ENCODE measurements at places on chromosomes 4 and X. TPM values are rescaled to one million over a fixed set of nuclear protein-coding genes. Genes with fewer than 3 reads are reported as not detected.

Gene GATB
- 18.3 TPM for total RNA-seq

Gene OPRPN
- not detected for total RNA-seq

Gene HSFX3
- total RNA-seq, result not detected

Gene CFI
- 201 TPM for total RNA-seq

Gene NPNT
- not detected for total RNA-seq

Gene HSFX1
- not detected for total RNA-seq

Gene CHRDL1
- total RNA-seq, result 1.2 TPM

Gene FAM47E
- not detected for total RNA-seq

Gene GPRASP3
- 5.3 TPM for total RNA-seq

Gene MAGEA2
- total RNA-seq, result not detected

Measured in fibroblast of the aortic adventitia (primary cell).